Vein endothelial cell (primary cell): ENCODE measurements at places on chromosomes 5 and 9. TPM values are rescaled to one million over a fixed set of nuclear protein-coding genes. Genes with fewer than 3 reads are reported as not detected.

The TTC39B gene
- total RNA-seq: 4.3 and 4.9 TPM in 2 replicates

The PHF24 gene
- not detected in 2 replicates for total RNA-seq

The SLC25A48 gene
- total RNA-seq: not detected in 2 replicates

The LCN12 gene
- 0.29 TPM in 1 of 2 replicates, not detected in the other for total RNA-seq

The LAMC3 gene
- under 0.01 and 0.19 TPM in 2 replicates for total RNA-seq

The PCDHGA6 gene
- 6.0 and 7.2 TPM in 2 replicates for total RNA-seq

The PCDHB3 gene
- total RNA-seq: 0.57 and 0.65 TPM in 2 replicates

The AMBP gene
- not detected in 2 replicates for total RNA-seq

The TAF11L8 gene
- total RNA-seq: not detected in 2 replicates

The LURAP1L gene
- total RNA-seq: 2.3 and 7.2 TPM in 2 replicates

The MZB1 gene
- 0.19 TPM in 1 of 2 replicates, not detected in the other for total RNA-seq

The RAI14 gene
- 317 and 320 TPM in 2 replicates for total RNA-seq

The PDE4D gene
- total RNA-seq: 63.7 and 65.4 TPM in 2 replicates

The GDF9 gene
- total RNA-seq: 0.19 and 0.33 TPM in 2 replicates

The EXOC3 gene
- 29.6 and 38.5 TPM in 2 replicates for total RNA-seq

The TCF7 gene
- 0.29 and 0.33 TPM in 2 replicates for total RNA-seq

The PDZD2 gene
- 3.9 and 6.9 TPM in 2 replicates for total RNA-seq

The ZDHHC11B gene
- under 0.01 TPM in 1 of 2 replicates, not detected in the other for total RNA-seq

The TAF9 gene
- 75.1 and 88.0 TPM in 2 replicates for total RNA-seq

The SREK1 gene
- 63.4 and 75.3 TPM in 2 replicates for total RNA-seq

The TIMD4 gene
- not detected in 2 replicates for total RNA-seq

The FCN1 gene
- total RNA-seq: not detected in 2 replicates

The NTNG2 gene
- under 0.01 and 0.10 TPM in 2 replicates for total RNA-seq

The DPM2 gene
- total RNA-seq: 15.7 and 19.6 TPM in 2 replicates

The ZMYND19 gene
- 14.7 and 18.4 TPM in 2 replicates for total RNA-seq

The NME5 gene
- 1.4 and 2.6 TPM in 2 replicates for total RNA-seq

The FOXD4 gene
- total RNA-seq: under 0.01 and 0.19 TPM in 2 replicates

The IL9 gene
- not detected in 2 replicates for total RNA-seq

The HINT2 gene
- total RNA-seq: 6.2 and 10.0 TPM in 2 replicates

The FOXI1 gene
- under 0.01 TPM in 1 of 2 replicates, not detected in the other for total RNA-seq

The PLEKHG4B gene
- not detected in 2 replicates for total RNA-seq

The QRFP gene
- not detected in 2 replicates for total RNA-seq

The FOXD1 gene
- under 0.01 and 0.10 TPM in 2 replicates for total RNA-seq

The IFNA6 gene
- not detected in 2 replicates for total RNA-seq

The SLCO4C1 gene
- not detected in 2 replicates for total RNA-seq

The TEX48 gene
- not detected in 2 replicates for total RNA-seq

The IRX2 gene
- total RNA-seq: 0.10 TPM in 1 of 2 replicates, not detected in the other

The OLFML2A gene
- total RNA-seq: 1.1 and 3.3 TPM in 2 replicates

The SLC6A19 gene
- not detected in 2 replicates for total RNA-seq

The NACC2 gene
- total RNA-seq: 34.1 and 39.5 TPM in 2 replicates

The FKBP15 gene
- 24.2 and 28.8 TPM in 2 replicates for total RNA-seq

The SMIM27 gene
- 1.6 and 2.0 TPM in 2 replicates for total RNA-seq

The NPDC1 gene
- 52.6 and 64.7 TPM in 2 replicates for total RNA-seq

The PTGR1 gene
- 30.1 and 44.9 TPM in 2 replicates for total RNA-seq

The PTGS1 gene
- 5.2 and 5.5 TPM in 2 replicates for total RNA-seq

The MAMDC4 gene
- total RNA-seq: 0.98 and 1.4 TPM in 2 replicates

The ALDH1B1 gene
- 25.2 and 25.8 TPM in 2 replicates for total RNA-seq

The C9orf50 gene
- total RNA-seq: not detected in 2 replicates

The IFNB1 gene
- total RNA-seq: not detected in 2 replicates

The PIGO gene
- total RNA-seq: 12.4 and 13.1 TPM in 2 replicates

The ANKRD55 gene
- total RNA-seq: 2.6 and 16.7 TPM in 2 replicates
